ENCODE measurements at places on chromosomes 5 and 9. TPM values are rescaled to one million over a fixed set of nuclear protein-coding genes. Genes with fewer than 3 reads are reported as not detected.

- no peak overlapping the region for H3K27ac ChIP-seq
- H3K36me3 ChIP-seq: no peaks in the 10 kb centered on the region
- no peaks in the 10 kb centered on the region for H3K4me1 ChIP-seq
- no peak for DNase-seq
- no peak overlapping the region for H3K4me3 ChIP-seq
Observed at GRCh38 chr9:119639287-119639955, 270.2 kb upstream of the BRINP1 start.

- peaks cover 18% of the 10 kb centered on the region for H3K4me1 ChIP-seq
- no peak overlapping the region for H3K4me3 ChIP-seq
- DNase-seq: no peak
- H3K36me3 ChIP-seq: no peaks in the 10 kb centered on the region
- no peak overlapping the region for H3K27ac ChIP-seq
Observed at GRCh38 chr9:77896269-77896937, 135.2 kb downstream of the GNAQ start.

- no peak overlapping the region for H3K4me3 ChIP-seq
- no peaks in the 10 kb centered on the region for H3K36me3 ChIP-seq
- DNase-seq: no peak
- no peak overlapping the region for H3K27ac ChIP-seq
Observed at GRCh38 chr9:28999806-29000205, 1426.5 kb upstream of the C9orf72 start.

The ADAMTS16 gene
- total RNA-seq: 1.4 TPM

All from osteoblast (primary cell).